ENCODE measurements at places on chromosomes 6 and 20. TPM values are rescaled to one million over a fixed set of nuclear protein-coding genes. Genes with fewer than 3 reads are reported as not detected.
A peak's percentile ranks its signal among the peaks of the same experiment; 100 is the strongest.

DNA sequence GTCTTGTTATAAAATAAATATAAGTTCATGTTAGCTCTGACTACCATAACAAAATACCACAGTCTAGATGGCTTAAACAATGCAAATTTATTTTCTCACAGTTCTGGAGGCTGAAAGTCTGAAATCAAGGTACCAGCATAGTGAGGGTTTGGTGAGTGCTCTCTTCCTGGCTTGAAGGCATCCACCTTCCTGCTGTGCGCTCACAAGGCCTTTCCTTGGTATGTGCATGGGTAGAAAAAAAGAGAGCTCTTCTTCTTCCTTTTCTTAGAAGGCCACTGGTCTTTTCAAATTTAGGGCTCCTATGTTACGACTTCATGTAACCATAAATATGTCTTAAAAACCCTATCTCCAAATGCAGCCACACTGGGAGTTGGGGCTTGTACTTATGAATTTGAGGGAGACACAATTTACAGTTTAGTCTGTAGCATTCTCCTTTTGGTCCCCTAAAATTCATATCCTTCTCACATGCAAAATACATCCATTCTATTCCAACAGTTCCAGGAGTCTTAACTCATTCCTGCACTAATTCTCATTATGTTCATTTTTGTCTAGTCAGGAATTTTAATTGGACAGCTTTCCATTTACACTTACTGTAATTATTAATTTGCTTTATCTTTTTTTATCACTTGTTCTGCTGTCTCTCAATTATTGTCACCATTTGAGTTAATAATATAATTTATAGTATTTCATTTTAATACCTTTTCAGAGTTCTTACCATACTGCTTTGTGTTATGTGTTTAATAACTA is 381.9 kb upstream of the EPHA7 start:
- DNase-seq: no peak

GRCh38 chr6:48426636-48427035 is 315.6 kb upstream of the PTCHD4 start:
- DNase-seq: no peak

DNA sequence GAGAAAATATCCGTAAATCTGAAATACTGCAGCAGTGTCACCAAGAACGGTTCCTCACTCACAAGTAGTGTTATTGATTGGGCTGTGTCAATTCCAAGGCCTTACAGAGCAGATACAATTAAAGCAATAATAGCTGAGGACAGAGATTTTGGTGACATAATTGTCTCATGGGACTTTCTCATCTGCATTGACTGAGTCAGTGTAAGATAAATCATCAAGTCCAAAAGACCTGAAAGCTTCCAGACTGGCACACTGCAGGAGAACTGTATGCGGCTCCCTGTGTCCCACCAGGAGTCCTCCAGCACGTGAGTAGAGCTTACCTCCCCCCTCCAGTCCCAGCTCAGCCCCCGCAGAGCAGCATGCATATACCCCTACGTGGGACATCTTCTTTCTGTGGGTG is 655.2 kb upstream of the ARID1B start:
- DNase-seq: no peak

DNA sequence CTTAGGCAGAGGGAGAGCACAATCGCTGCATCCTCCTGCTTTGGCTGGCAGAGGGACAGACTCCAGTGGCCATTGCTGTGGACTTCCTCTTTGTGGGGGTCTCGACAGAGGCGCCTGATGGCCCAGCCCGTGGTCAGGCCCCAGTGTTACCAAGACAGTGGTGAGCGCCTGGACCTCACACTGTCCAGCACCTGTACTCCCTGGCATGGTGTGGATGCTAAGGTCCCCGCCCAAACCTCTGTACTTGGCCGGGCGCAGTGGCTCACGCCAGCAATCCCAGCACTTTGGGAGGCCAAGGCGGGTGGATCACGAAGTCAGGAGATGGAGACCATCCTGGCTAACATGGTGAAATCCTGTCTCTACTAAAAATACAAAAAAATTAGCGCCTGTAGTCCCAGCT is 2.3 kb upstream of the NTSR1 start:
- no peak for DNase-seq

GRCh38 chr6:157961832-157962575 is 19.7 kb upstream of the SYNJ2 start:
- DNase-seq: no peak

- DNase-seq: no peak
Measured at GRCh38 chr6:6007366-6008088, 802 bp upstream of the NRN1 start.

DNA sequence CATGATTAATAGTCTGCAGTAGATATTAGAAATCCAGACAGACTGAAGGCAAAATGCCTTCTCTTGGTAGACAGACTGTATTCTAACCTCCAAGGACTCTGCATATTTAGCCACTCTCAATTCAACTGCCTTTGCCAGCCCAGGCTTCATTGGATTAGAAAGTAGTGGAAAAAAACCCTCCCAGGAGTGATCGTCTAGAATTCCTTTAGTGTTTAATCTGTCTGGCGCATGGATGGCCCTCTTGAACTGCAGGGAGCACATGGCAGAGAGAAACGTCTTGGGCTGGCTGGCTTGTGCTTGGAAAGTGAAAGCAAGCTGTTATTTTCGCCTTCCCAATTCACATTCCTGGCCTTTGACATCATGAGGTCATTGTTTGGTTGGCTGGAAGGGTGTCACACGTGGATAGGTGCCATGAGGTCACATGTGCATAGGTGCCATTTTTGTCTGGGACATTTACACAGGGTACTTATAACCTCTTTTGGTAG is 30.9 kb upstream of the NEDD9 start:
- no peak for DNase-seq

- no peak for DNase-seq
Measured at GRCh38 chr6:2804516-2804915, 37.1 kb downstream of the SERPINB1 start.

DNA sequence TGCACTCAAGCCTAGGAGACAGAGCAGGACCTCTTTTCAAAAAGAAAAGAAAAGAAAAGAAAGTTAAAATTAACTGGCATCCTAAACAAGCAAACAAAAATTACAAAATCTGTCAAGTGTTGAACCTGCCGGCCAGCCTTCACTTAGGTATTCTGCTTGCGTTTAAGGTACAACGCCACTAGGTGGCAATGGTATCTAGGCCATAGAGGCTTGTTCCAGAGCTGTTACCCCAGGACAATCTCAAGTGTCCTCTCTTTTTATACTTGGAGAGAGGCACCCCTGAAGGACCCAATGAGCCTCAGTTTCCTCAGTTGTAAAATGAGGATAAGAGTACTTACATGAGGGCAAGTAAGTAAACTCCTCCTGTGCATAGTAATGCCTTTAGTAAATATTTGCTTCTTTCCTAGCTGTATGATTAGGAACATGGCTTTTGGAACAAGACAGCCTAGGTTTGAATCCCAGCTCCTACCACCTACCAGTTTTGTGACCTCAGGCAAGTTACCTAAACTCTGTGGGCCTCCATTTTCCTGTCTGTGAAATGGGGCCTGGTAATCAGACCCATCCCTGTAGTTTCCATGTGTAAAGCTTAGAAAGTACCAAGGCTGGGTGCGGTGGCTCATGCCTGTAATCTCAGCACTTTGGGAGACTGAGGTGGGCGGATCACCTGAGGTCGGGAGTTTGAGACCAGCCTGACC is 5.8 kb upstream of the PACSIN1 start:
- DNase-seq: no peak

DNA sequence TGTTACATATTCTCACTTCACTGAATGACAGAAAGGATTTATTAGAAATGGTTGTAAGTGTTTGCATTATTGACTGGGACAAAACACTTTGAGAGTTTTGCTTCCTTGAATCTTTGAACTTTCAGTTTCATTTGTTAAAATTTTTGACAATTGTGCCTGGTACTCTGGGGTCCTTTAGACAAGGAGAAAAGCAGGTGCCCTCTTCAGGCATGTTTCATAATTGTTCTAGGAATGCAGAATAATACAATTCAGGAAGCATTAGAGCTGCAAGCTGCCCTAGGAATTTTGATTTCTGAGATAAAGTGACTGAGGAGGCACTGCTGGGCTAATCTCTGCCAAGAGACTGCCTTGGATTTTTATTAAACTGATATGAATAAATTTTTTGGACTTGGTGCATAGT is 49.7 kb downstream of the TOP1 start:
- DNase-seq: no peak

- no peak for DNase-seq
Measured at GRCh38 chr20:44057698-44058675, 129.0 kb downstream of the JPH2 start.

- DNase-seq: no peak
Measured at GRCh38 chr20:61588411-61589385, 336.6 kb downstream of the CDH4 start.

- DNase-seq: no peak
Measured at GRCh38 chr6:291697-292505, at the start of gene DUSP22. DUSP22 (plus strand) TSS chr6:292487; CDS start chr6:292540, 53 bp downstream.

DNA sequence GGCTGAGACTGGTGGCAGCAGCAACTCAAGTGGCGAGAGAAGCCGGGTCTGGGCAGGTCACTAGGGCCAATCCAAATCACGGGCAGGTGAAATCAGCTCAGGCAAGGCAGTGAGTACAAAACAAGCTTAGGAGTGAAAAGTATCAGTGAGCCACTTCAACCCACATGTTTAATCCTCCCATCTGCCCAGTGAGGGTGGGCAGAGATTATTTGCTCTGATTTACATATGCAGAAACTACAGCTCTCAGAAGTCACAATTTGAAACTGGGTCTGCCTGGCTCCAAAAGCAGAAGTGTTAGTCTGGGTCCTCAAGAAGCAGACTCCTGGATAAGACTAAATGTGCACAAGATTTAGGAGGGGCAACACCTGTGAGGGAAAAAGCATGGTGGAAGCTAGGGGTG is 173.7 kb upstream of the LRFN2 start:
- DNase-seq: no peak

- peak; percentile 65 for DNase-seq
Measured at GRCh38 chr6:108782179-108783041, 65.8 kb upstream of the ARMC2 start.

- no peak for DNase-seq
Measured at GRCh38 chr6:22095836-22096235, 201.0 kb downstream of the PRL start.

DNA sequence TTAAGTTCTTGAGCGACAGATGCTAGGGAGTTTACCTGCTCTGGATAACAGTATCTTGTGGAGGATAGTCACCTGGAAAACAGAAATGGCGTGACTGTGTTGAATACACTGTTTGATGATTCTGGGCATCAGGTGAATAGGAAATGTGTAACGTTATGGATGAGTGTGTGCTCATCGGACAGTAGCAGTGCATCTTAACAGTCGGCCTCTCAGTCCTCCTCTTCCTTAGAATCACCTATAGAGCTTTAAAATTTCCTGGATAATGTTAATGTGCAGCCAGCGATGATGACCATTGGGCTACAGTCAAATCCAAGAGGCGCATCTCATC is 217.7 kb downstream of the OR2B2 start:
- DNase-seq: no peak

GRCh38 chr20:25000268-25000801 is 7.8 kb upstream of the APMAP start:
- no peak for DNase-seq

DNA sequence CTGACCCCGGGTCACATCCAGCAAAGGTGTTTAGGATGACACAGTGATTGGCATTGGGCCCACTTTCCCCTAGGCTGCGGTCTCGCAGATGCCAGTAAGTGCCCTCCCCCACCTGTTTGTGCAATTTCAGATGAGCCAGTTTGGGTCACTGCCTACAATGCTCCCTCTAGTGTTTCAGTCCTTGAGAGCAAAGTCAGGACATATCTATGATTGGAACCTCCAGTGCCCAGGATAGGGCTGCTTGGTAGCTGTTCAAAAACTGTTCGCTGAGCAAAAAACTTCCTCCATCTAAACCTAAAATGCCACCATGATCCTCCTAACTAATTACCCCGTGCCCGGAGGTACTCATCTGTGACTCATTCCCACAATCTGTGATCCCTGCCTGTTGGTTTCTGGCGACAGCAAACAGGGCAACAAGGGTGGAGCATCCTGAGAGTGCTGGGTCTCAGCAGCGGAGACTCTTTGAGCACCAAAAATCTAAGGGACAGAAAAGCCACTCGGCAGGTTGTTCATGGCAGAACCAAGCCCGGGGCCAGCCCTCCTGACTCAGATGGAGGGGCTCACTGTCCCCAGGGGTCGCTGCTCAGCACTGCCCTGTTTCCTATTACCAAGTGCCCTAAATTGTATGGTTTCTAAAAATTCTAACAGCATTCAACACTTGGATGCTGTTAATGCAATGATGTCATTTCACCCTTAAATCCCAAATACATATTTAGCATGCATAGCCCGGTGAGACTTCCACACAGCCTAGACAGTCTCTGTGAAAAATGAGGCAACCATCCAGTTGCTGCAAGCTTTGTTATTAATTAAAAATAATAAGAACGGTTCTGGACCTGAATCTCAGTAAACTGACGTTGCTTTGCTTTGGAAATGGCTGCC is 5.0 kb downstream of the VSX1 start:
- no peak for DNase-seq

- DNase-seq: no peak
Measured at GRCh38 chr6:134447883-134448387, 130.0 kb upstream of the SGK1 start.

DNA sequence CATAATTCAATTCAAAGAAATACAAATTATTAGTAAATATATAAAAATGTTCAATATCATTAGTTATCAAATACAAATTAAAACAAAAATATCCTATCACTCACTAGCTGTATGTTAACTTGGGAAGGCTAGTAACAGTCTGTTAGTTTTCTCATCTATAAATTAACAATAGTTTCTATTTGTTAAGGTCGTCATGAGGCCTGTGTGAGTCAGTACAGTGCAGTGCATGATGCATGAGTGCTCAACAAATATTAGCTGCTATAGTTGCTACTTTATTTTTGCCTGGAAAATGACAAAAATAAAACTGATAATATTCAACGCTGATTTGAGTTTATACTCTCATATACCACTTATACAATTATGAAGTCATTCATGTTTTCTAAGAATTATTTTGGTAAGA is 401.6 kb upstream of the RUNX2 start:
- no peak for DNase-seq

GRCh38 chr6:13776602-13777001 is 37.8 kb downstream of the MCUR1 start:
- no peak for DNase-seq

GRCh38 chr6:45886776-45887175 is 128.9 kb downstream of the CLIC5 start:
- no peak for DNase-seq

- DNase-seq: no peak
Measured at GRCh38 chr6:14807971-14808370, 437.9 kb upstream of the JARID2 start.

PROKR2 gene
- total RNA-seq: 40.4 TPM

C20orf202 gene
- 0.16 TPM for total RNA-seq

SNTA1 gene
- total RNA-seq: 15.6 TPM

B3GALT4 gene
- 12.5 TPM for total RNA-seq

NKX2-2 gene
- total RNA-seq: 0.31 TPM

PRL gene
- not detected for total RNA-seq

HNF4A gene
- not detected for total RNA-seq

FOXQ1 gene
- total RNA-seq: 1.1 TPM

FOXC1 gene
- 4.8 TPM for total RNA-seq

USP49 gene
- 12.5 TPM for total RNA-seq

All from occipital lobe (tissue), 3 donors.